Panc1 (cell line): ENCODE measurements at places on chromosomes 5 and 9. TPM values are rescaled to one million over a fixed set of nuclear protein-coding genes. Genes with fewer than 3 reads are reported as not detected.

DNA sequence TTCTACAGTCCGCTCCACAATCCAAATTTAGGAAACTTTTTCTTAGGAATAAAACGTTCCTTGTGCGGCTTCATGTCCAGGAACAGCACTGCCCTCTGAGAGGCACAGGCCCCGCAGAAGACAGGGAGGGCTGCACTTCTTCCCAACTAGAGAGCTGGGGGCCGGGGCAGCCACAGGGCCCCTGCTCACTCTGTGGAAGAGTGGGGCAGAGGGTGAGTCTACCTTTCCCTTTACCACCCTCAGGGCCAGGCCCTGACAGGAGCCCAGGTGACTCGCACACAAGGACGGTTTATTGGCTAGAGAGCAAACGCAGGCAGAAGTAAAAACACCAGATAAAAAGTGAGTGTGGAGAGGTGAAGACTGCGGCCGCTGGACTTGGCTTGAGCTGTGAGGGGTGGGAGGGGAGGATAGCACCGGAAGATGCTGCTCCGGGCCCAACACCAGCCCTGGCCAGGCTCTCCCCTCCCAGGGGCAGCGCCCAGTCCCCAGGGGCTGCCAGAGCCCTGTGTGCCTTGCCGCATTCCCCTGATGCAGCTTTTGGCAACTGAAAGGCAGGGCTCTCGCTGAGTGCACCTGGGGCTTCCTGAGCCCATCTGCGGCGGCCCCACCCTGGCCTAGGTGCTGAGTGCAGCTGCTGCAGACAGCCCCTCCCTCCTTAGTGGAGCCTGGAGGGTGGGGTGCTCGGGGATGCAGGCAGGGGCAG lies 20.2 kb downstream of the SH3GLB2 start:
- H3K4me3 ChIP-seq = no peak overlapping the region
- peaks cover 8% of the 10 kb centered on the region; the same call in 1 of the 2 replicates for H3K4me1 ChIP-seq
- DNase-seq = no peak
- H3K27ac ChIP-seq = no peak overlapping the region

DNA sequence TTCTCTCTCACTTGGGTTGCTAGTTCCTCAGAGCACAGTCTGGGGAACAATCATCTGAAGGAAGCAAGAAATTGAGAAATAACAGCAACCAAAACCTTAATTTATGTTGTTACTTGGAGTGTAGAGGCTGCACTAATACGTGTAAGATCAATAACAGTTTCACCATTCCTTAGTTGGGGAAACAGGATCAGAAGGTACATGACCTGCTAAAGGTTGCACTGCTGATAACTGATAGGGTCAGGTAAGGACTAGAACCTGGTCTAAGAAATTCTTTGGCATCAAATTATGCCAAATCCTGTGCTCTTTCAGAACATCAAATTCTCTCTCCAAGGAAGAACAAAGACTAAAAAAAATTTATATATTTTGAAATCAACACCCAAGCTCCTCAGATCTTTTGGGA lies 278.6 kb upstream of the C9orf72 start:
- no peaks in the 10 kb centered on the region for H3K4me1 ChIP-seq
- no peaks in the 10 kb centered on the region for H3K36me3 ChIP-seq
- DNase-seq = no peak
- no peak overlapping the region for H3K27ac ChIP-seq

- no peaks in the 10 kb centered on the region for H3K36me3 ChIP-seq
- peaks cover 18% of the 10 kb centered on the region for H3K27me3 ChIP-seq
- H3K4me3 ChIP-seq = no peak overlapping the region
Measured at GRCh38 chr9:36959681-36960574, 74.1 kb downstream of the PAX5 start.

DNA sequence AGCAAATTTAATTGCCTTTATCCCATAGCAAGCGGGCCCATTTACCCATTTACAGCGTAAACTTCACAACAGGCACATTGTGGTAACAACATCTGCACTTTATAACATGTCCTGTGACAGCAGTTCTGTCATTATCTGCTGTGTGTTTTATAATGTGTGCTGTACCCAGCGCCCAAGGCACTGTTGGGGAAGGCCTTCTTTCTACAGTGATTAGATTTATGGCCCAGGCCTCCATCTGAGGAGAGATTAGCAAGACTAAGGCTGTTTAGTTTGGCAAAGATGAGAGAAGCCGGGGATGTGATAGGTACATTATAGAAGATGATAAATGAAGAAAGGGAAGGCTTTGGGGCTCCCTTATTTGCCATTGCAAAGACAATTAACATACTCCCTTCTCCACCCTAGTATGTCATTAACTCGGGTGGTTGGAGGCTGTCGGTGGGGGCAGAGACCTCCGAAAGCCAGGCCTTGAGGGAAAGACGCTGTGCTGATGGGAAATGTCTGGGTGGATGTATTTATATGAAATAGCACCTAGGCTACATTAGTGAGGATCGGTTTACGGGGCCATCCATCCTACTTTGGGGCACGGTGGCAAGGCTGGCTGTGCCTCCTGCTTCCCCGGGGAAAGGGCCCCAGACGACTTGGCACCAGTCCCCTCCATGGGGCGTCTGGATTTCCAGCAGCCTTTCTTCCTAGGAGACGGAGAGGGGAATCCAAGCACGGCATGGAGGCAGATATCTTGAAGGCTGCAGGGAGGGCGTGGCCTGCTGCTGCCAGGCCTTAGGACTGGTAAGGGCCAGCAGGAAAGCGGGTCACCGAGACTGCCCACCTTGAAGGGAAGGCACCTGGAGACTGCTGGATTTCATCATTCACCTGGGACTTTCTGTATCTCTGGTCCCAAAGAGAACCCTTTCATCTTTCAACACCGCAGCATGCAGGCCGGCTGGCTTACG lies 64.3 kb upstream of the PTCH1 start:
- no peak overlapping the region for H3K4me3 ChIP-seq
- H3K4me1 ChIP-seq = no peaks in the 10 kb centered on the region
- DNase-seq = no peak
- H3K27ac ChIP-seq = no peak overlapping the region
- H3K27me3 ChIP-seq = no peaks in the 10 kb centered on the region
- H3K36me3 ChIP-seq = no peaks in the 10 kb centered on the region

DNA sequence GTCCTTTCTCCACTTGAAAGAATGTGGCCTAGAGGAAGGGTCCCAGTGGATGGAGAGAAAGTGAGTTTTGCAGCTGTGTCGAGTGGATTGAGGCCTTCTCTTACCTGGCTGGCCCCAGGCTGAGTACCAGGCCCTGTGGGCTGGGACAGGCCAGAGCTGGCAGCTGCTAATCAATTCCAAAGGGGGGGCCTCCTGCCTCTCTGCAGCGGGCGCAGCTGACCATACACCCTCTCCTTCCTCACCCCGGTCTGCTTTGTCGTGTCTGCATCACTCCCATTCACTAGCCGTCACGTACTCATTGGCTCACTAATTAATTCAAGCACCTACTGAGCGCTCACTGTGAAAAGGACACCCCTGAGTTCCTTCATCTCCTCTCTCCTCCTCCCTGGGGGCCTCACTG lies 58.4 kb upstream of the PITX1 start:
- H3K27me3 ChIP-seq = no peaks in the 10 kb centered on the region
- no peaks in the 10 kb centered on the region for H3K4me1 ChIP-seq
- no peak for DNase-seq
- no peak overlapping the region for H3K4me3 ChIP-seq
- no peak overlapping the region for H3K27ac ChIP-seq
- H3K36me3 ChIP-seq = no peaks in the 10 kb centered on the region

DNA sequence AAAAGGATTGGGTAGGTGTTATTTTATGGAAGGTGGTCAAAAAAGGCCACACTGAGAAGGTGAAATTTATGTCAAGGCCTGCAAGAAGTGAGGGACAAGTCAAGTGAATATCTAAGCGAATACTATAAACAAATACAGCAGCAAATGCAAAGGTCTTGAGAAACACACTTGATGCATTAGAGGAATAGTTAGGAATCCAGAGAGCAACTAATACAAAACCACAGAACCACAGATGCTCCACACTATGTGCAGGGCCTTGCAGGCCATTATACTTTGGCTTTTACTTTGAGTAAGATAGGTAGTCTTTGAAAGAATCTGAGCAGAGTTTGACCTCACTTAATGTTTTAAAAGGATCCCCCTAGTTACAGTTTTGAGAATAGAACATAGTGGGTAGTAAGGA lies 4.6 kb downstream of the ZNF622 start:
- no peak for DNase-seq
- no peaks in the 10 kb centered on the region for H3K27me3 ChIP-seq
- H3K27ac ChIP-seq = no peak overlapping the region
- H3K4me1 ChIP-seq = peaks cover 14% of the 10 kb centered on the region; the same call in 1 of the 2 replicates

GRCh38 chr9:135523521-135524129 lies 2.4 kb downstream of the LCN1 start:
- no peaks in the 10 kb centered on the region for H3K4me1 ChIP-seq
- H3K4me3 ChIP-seq = no peak overlapping the region
- DNase-seq = no peak
- H3K27ac ChIP-seq = no peak overlapping the region

- no peaks in the 10 kb centered on the region for H3K27me3 ChIP-seq
- peak overlapping the region; percentile 77 for H3K4me3 ChIP-seq
- H3K4me1 ChIP-seq = peaks cover 6% of the 10 kb centered on the region; the same call in 1 of the 2 replicates
- peaks cover 17% of the 10 kb centered on the region for H3K36me3 ChIP-seq
- H3K27ac ChIP-seq = peak overlapping the region; percentile 69; the same call in 1 of the 2 replicates
- no peak for DNase-seq
Measured at GRCh38 chr9:78297672-78297961, 692 bp downstream of the PSAT1 start.

- H3K27ac ChIP-seq = no peak overlapping the region
- no peak for DNase-seq
- H3K27me3 ChIP-seq = peaks cover 21% of the 10 kb centered on the region
- H3K4me3 ChIP-seq = peak overlapping the region; percentile 66
- no peaks in the 10 kb centered on the region for H3K36me3 ChIP-seq
Measured at GRCh38 chr5:100901821-100902341, 1.2 kb downstream of the ST8SIA4 start.

GRCh38 chr5:94784536-94785505 lies 166.4 kb downstream of the SLF1 start:
- no peak overlapping the region for H3K4me3 ChIP-seq
- no peaks in the 10 kb centered on the region for H3K36me3 ChIP-seq
- no peaks in the 10 kb centered on the region for H3K27me3 ChIP-seq
- H3K4me1 ChIP-seq = no peaks in the 10 kb centered on the region
- H3K27ac ChIP-seq = no peak overlapping the region
- no peak for DNase-seq

The TSLP gene
- not detected for total RNA-seq

The OR1K1 gene
- not detected for total RNA-seq
